IMR-90 (cell line): ENCODE measurements at places on chromosomes 6 and 20. TPM values are rescaled to one million over a fixed set of nuclear protein-coding genes. Genes with fewer than 3 reads are reported as not detected.
A peak's percentile ranks its signal among the peaks of the same experiment; 100 is the strongest.

DNA sequence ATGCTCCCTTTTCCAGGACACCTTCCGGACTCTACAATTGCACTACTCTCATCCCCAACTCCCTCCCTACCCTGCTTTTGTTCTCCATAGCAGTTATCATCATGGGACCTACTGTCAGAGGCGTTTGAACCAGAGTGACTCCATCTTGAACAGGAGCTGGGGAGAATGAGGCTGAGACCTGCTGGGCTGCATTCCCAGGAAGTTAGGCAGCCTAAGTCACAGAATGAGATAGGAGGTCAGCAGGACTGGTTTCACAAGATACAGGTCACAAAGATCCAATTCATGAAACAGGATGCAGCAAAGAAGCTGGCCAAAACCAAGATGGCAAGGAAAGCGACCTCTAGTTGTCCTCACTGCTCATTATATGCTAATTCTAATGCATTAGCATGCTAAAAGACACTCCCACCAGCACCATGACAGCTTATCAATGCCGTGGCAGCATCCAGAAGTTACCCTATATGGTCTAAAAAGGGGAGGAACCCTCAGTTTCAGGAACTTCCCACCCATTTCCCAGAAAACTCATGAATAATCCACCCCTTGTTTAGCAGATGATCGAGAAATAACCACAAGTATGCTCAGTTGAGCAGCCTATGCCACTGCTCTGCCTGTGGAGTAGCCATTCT lies 15.6 kb downstream of the SLC13A3 start:
- no peaks in the 10 kb centered on the region for H3K36me3 ChIP-seq
- no peak overlapping the region for H3K27ac ChIP-seq
- H3K4me1 ChIP-seq, result no peaks in the 10 kb centered on the region
- no peaks in the 10 kb centered on the region; the same call in 1 of the 2 replicates for H3K27me3 ChIP-seq
- no peak for DNase-seq
- no peak overlapping the region for H3K4me3 ChIP-seq

- peak; percentile 1 for DNase-seq
- peaks cover 21% of the 10 kb centered on the region for H3K27me3 ChIP-seq
- H3K27ac ChIP-seq, result no peak overlapping the region
- H3K4me1 ChIP-seq, result no peaks in the 10 kb centered on the region
- H3K36me3 ChIP-seq, result no peaks in the 10 kb centered on the region
Observed at GRCh38 chr6:46491628-46492547, 639 bp upstream of the RCAN2 start.

- H3K4me3 ChIP-seq, result no peak overlapping the region
- DNase-seq, result peak; percentile 60
- H3K27ac ChIP-seq, result peak overlapping the region; percentile 14; the same call in 1 of the 2 replicates
- H3K4me1 ChIP-seq, result peaks cover 11% of the 10 kb centered on the region
- H3K36me3 ChIP-seq, result peaks cover 7% of the 10 kb centered on the region; the same call in 1 of the 2 replicates
Observed at GRCh38 chr20:19824861-19825260, 66.8 kb downstream of the RIN2 start.

DNA sequence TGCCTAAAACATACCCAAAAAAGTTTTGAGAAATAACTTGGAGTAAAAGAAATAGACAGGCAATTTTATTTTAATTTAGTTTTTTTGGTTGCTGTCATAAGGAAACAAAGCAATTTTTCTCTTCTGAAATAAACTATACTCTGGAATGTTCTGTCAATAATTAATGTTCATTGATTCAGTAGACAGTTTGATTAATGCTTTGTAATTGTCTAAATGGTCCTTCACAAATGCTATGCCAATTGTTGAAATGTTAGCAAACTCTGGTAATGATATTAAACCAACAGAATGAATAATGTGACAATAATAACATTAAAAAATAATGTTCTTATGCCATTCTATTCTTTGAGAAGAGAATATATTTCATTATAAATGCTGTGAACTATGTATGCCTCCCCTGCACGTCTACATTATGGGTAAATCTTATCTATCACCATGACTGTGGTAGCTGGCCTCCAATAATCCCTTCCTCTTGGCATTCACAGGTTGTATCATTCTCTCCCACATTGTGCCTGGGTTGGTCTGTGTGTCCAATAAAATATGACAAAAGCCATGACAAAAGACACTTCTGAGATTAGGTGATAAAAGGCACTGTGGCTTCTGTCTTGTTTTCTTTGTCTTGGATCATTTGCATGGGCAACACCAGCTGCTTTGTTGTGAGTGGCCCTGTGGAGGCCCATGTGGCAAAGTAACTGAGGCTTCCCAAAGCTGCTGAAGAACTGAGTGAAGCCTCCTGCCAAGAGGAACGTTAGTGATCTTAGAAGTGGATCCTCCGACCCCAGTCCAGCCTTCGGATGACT lies 25.1 kb downstream of the IL20RA start:
- no peaks in the 10 kb centered on the region; the same call in 1 of the 2 replicates for H3K4me1 ChIP-seq
- H3K27ac ChIP-seq, result no peak overlapping the region
- H3K27me3 ChIP-seq, result peaks cover 5% of the 10 kb centered on the region
- H3K4me3 ChIP-seq, result no peak overlapping the region

RCAN2 gene
- 1.3 and 2.2 TPM in 2 replicates for total RNA-seq

DNA sequence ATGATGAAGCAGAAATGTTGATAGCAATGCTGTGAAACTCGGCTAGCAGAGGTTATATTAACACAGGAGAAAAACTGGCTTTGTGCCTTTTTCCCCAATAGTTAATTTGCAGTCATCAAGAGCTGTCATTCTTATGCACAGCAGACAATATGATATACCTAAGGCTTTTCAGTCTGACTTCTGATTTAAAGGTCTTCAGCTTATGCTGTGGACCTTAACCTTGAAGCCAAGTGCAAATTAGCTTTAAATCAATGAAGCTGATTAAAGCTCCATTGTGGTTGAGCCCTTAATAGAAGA lies 171.6 kb upstream of the ID4 start:
- H3K4me3 ChIP-seq, result no peak overlapping the region
- DNase-seq, result no peak
- H3K27ac ChIP-seq, result no peak overlapping the region
- H3K36me3 ChIP-seq, result no peaks in the 10 kb centered on the region
- H3K4me1 ChIP-seq, result no peaks in the 10 kb centered on the region

DNA sequence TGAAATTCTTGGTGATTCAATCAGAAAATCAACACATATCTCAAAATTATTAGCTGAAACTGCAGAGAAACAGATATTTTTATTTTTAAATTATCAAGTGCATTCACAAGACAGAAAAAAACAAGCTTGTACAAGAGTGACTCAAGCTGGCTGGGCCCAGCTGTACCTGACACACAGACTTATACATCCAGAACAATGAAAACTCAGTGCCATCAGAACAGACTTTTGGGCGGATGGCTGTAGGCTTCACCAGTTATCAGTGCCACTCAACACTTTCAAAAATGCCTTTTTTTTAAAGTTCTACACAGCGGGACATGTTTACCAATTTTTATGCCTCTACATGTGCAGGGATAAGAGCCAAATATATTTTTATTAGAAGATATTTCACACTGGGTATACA lies 102.8 kb downstream of the MYB start:
- DNase-seq, result no peak
- no peaks in the 10 kb centered on the region for H3K4me1 ChIP-seq
- H3K27me3 ChIP-seq, result no peaks in the 10 kb centered on the region
- no peak overlapping the region for H3K4me3 ChIP-seq
- H3K36me3 ChIP-seq, result no peaks in the 10 kb centered on the region
- no peak overlapping the region for H3K27ac ChIP-seq

MAFB gene
- not detected in 2 replicates for total RNA-seq

RAB23 gene
- total RNA-seq, result 13.3 and 28.9 TPM in 2 replicates

GRCh38 chr20:49791165-49791564 lies 21.5 kb upstream of the SLC9A8 start:
- no peak for DNase-seq
- peaks cover 13% of the 10 kb centered on the region for H3K4me1 ChIP-seq
- peak overlapping the region; percentile 63 for H3K27ac ChIP-seq
- H3K4me3 ChIP-seq, result no peak overlapping the region
- no peaks in the 10 kb centered on the region for H3K36me3 ChIP-seq

GRCh38 chr6:163565140-163565539 lies 150.6 kb downstream of the QKI start:
- H3K4me1 ChIP-seq, result no peaks in the 10 kb centered on the region
- no peak overlapping the region for H3K27ac ChIP-seq
- no peak overlapping the region for H3K4me3 ChIP-seq
- no peaks in the 10 kb centered on the region for H3K27me3 ChIP-seq
- H3K36me3 ChIP-seq, result peaks cover 9% of the 10 kb centered on the region
- peak; percentile 56 for DNase-seq

DNA sequence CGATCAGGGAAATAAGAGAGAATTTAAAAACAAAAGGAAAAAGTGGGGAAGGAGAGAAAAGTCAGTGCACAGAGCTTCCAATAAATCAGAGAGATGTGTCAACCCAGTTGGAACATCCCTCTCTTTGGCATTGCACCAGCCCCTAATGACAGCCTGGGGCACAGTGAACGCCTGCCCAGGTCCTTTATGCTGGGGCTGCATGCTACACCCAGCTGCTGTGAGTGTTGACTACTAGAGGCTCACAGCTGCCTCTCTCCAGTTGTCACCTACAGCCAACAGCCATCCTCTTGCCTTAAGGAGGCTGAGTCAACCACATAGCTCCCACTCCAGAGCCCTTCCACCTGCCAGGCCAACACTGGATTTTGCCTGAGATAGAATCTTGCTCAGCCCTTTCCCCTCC lies 19.0 kb downstream of the OR2H2 start:
- H3K4me3 ChIP-seq, result no peak overlapping the region
- H3K36me3 ChIP-seq, result peaks cover 66% of the 10 kb centered on the region
- H3K27me3 ChIP-seq, result no peaks in the 10 kb centered on the region

TRAPPC3L gene
- total RNA-seq, result under 0.01 TPM in 1 of 2 replicates, not detected in the other

- H3K36me3 ChIP-seq, result no peaks in the 10 kb centered on the region
- H3K27me3 ChIP-seq, result no peaks in the 10 kb centered on the region
- DNase-seq, result peak; percentile 61
- H3K4me3 ChIP-seq, result no peak overlapping the region
Observed at GRCh38 chr6:22765015-22765414, 195.6 kb downstream of the HDGFL1 start.

OR2H1 gene
- total RNA-seq, result not detected in 2 replicates

PARD6B gene
- 0.90 and 1.4 TPM in 2 replicates for total RNA-seq

SPATS1 gene
- total RNA-seq, result not detected in 2 replicates

- H3K4me1 ChIP-seq, result 0 out of 2 replicates have a peak, but pooled peaks cover 1% of the 10 kb centered on the region
- H3K4me3 ChIP-seq, result no peak overlapping the region
- H3K27ac ChIP-seq, result no peak overlapping the region
- H3K36me3 ChIP-seq, result peaks cover 3% of the 10 kb centered on the region; the same call in 1 of the 2 replicates
- H3K27me3 ChIP-seq, result no peaks in the 10 kb centered on the region
- DNase-seq, result no peak
Observed at GRCh38 chr6:20538907-20539306, 4.7 kb downstream of the CDKAL1 start.

DNA sequence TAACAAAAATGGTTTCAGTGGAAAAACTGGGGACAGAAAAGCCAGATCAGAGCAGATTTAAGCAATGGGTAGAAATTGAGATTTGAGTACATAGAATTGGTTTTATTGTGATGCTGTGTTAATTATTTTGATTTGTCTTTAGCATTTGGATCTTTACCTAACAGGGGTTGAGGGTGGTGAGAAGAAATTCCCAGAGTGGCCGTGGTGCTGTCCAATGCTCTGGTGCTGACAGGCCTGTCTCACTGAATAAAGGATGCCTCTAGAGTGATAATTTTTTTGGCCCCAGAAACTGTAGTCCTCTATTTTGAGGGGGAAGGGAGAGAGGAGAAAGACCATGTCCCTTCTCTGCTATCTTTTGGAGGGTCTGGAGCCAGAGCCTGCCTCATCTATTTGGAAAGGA lies 79.1 kb downstream of the LYRM2 start:
- no peak for DNase-seq
- H3K4me3 ChIP-seq, result no peak overlapping the region
- no peaks in the 10 kb centered on the region for H3K36me3 ChIP-seq
- H3K4me1 ChIP-seq, result no peaks in the 10 kb centered on the region
- H3K27me3 ChIP-seq, result peaks cover 9% of the 10 kb centered on the region

DNA sequence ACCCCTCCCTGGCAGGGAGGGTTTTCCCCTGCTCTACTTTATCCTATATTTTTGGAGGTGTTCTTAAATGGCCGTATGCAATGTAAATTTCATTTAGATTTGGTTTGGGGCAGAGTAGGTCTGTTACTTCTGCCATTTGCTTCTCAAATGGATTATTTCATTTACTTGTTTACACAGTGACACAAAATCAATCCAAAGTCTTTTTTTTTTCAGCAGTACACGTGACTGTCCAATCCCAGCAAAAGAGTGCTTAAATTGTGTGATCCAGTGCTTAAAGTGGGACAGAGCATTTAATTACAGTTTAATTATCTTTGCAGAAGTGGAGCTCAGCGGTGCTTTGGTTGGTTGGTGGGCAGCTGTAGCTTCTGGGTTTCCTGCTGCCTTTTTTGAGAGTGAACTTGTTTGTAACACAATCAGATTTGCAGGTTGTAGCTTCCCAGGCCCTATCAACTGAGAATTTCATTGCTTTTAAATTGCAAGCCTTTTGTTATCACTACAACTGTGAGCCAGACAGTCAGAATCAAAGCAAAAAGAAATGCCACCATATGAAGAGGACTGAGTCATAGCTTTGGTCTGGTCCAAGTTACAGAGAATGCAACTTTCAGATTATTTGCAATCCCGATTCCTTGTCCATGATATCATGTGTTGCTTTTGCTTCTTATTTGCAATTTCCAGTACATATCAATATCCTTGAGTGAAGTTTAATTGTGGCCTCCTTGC lies 216.9 kb downstream of the DOK5 start:
- no peaks in the 10 kb centered on the region for H3K36me3 ChIP-seq
- H3K4me3 ChIP-seq, result no peak overlapping the region
- no peaks in the 10 kb centered on the region for H3K4me1 ChIP-seq

LAMA2 gene
- total RNA-seq, result 12.5 and 13.3 TPM in 2 replicates

- no peak overlapping the region for H3K27ac ChIP-seq
- no peaks in the 10 kb centered on the region for H3K36me3 ChIP-seq
- H3K4me1 ChIP-seq, result no peaks in the 10 kb centered on the region
Observed at GRCh38 chr6:95087394-95088097, 489.8 kb upstream of the MANEA start.

ZBTB12 gene
- 2.0 and 2.5 TPM in 2 replicates for total RNA-seq

IPCEF1 gene
- total RNA-seq, result under 0.01 TPM in 2 replicates

DNA sequence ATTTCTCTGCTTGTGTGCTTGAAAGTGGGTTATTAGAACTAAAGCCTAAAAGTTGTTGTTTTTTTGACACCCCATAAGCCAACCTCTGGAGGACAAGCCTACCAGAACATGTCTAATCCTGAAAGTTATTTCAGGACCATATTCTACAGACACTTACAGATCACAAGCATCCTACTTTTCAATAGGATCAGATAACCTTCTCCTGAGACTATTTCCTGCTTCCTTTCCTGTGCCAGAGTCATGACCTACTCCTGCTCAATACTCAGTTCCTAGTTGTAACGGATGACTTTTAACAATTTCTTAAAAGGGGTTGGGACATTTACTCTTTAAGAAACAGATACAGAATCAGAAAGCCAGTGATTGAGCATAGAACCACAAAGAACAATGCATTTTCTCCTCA lies 5.3 kb upstream of the FILIP1 start:
- no peaks in the 10 kb centered on the region for H3K36me3 ChIP-seq
- H3K27me3 ChIP-seq, result no peaks in the 10 kb centered on the region
- no peak overlapping the region for H3K27ac ChIP-seq
- H3K4me1 ChIP-seq, result peaks cover 1% of the 10 kb centered on the region; the same call in 1 of the 2 replicates

- no peaks in the 10 kb centered on the region for H3K27me3 ChIP-seq
- peaks cover 19% of the 10 kb centered on the region for H3K36me3 ChIP-seq
- H3K27ac ChIP-seq, result no peak overlapping the region
- H3K4me1 ChIP-seq, result peaks cover 10% of the 10 kb centered on the region
- DNase-seq, result no peak
Observed at GRCh38 chr6:53520320-53520928, 24.5 kb downstream of the GCLC start.

- no peak overlapping the region for H3K27ac ChIP-seq
- H3K4me3 ChIP-seq, result no peak overlapping the region
- DNase-seq, result no peak
- peaks cover 4% of the 10 kb centered on the region; the same call in 1 of the 2 replicates for H3K4me1 ChIP-seq
- H3K27me3 ChIP-seq, result peaks cover 4% of the 10 kb centered on the region; the same call in 1 of the 2 replicates
Observed at GRCh38 chr6:90411292-90411781, 114.7 kb upstream of the BACH2 start.

ARMH2 gene
- not detected in 2 replicates for total RNA-seq

BACH2 gene
- 1.1 and 1.3 TPM in 2 replicates for total RNA-seq

TRIM40 gene
- total RNA-seq, result not detected in 2 replicates
